T-cell (primary cell): ENCODE measurements at places on chromosomes 13 and 19.

GRCh38 chr19:1259206-1259875 lies 9.8 kb upstream of the CIRBP start:
- peak; percentile 77 for DNase-seq

DNA sequence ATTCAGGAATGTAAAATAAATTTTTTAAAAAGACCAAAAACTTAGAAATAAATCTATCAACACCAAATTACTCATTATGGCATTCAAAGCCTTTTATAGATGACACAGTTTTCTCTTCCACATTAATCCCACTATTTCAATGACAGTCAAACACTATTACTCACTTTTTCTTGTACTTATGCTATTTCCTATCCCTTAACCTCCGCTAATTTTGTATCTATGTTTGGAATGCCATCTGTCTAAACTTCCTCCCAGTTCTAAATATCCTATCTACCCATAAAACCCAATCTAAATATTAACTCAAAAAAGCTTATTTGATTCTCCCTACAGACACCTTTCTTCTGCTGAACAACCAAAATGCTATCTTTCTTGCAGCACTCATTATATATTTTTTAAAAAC lies 203.5 kb downstream of the ENOX1 start:
- DNase-seq = no peak

- no peak for DNase-seq
These were observed 14.0 kb upstream of the RAB20 start for GRCh38 chr13:110575322-110576069.

- no peak for DNase-seq
These were observed 125.0 kb downstream of the IER2 start for GRCh38 chr19:13275016-13275722.

DNA sequence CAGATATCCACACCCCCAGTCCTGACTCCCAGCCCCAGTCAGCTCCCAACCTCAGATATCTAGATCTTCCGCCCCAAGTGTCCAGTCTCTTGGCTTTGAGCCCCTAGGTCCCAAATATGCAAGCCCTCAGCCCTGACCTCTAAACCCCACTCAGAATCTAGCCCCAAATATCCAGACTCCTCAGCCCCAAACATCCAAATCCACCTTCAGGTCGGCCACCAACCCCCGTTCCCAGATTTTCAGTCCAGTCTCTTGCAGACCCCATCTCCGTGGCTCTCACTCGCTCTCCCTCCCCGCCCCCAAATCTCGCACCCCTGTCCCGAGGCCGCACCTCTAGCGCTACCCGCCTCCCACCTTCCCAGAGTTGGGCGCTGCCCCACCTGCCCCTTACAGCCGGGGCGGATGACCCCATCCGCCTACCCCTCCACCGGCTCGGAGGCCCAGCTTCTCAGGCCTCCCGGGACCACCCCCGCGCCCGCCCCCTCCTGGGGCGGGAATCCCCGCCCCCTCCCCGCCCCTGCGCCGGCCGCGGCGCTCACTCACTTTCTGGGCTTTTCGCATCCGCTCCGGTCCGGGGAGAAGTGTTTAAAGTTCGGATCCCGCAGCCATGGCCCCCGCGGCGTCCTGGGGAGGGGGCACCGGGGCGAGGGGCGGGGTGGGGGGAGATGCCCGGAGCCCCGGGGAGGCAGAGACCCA lies 604 bp downstream of the ERFL start:
- no peak for DNase-seq

GRCh38 chr13:29369060-29369743 lies 226.3 kb downstream of the SLC7A1 start:
- DNase-seq = no peak

GRCh38 chr13:39417131-39417530 lies 185.9 kb downstream of the LHFPL6 start:
- no peak for DNase-seq

GRCh38 chr19:13926010-13926409 lies 12.2 kb downstream of the PODNL1 start:
- no peak for DNase-seq

GRCh38 chr19:44620667-44621066 lies 7.3 kb downstream of the IGSF23 start:
- no peak for DNase-seq

GRCh38 chr19:35352448-35353304 lies 5.0 kb downstream of the FFAR1 start:
- peak; percentile 34 for DNase-seq

DNA sequence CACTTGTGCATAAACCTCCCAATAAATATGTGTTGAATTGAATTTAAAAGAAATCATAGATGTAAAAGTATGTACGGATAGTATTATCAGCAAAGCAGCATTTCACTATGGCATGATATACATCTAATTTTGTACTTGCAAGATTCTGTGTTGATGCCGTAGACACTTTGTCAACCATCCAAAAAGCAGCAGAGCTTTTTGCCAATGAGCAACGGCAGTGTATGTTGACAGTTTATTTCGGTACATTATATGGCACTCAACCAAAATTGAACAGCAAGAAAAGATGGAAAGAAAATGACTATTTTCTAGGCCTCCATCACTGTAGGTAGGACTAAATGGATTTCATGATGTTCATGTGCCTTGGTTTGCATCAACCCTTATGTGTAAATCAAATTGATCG lies 543.7 kb downstream of the DACH1 start:
- DNase-seq = no peak

GRCh38 chr19:953445-954271 lies 27.8 kb downstream of the ARID3A start:
- DNase-seq = no peak

- peak; percentile 48 for DNase-seq
These were observed 2.7 kb downstream of the WDR88 start for GRCh38 chr19:33134571-33135041.

GRCh38 chr19:55175117-55175867 lies 4.8 kb downstream of the SYT5 start:
- no peak for DNase-seq

- peak; percentile 28 for DNase-seq
These were observed 477 bp downstream of the LNX2 start for GRCh38 chr13:27619728-27620376.

DNA sequence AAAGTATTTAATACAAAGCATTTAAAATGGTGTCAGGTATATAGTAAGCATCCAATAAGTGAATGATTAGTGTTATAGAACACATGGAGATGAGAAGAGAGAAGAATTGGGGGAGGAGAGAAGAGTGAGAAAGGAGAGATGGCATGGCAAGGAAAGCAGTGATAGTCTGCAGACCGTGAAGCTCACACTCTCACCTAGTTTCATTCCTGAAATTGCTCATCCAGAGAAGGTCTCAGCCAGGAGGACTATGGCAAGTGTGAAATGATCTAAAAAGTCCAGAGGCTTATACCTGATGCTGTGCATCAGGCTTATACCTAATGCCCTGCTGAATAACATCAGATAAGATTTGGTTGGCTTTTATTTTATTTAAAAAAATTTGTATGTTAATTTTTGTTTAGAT lies 351.6 kb upstream of the KLF12 start:
- DNase-seq = no peak
